ENCODE measurements at places on chromosomes 12 and 14. TPM values are rescaled to one million over a fixed set of nuclear protein-coding genes. Genes with fewer than 3 reads are reported as not detected.

GRCh38 chr14:64628940-64629408 is 75.2 kb upstream of the PLEKHG3 start:
- no peaks in the 10 kb centered on the region for H3K27me3 ChIP-seq
- no peak overlapping the region for H3K4me3 ChIP-seq
- H3K36me3 ChIP-seq: no peaks in the 10 kb centered on the region
- no peak for DNase-seq

DNA sequence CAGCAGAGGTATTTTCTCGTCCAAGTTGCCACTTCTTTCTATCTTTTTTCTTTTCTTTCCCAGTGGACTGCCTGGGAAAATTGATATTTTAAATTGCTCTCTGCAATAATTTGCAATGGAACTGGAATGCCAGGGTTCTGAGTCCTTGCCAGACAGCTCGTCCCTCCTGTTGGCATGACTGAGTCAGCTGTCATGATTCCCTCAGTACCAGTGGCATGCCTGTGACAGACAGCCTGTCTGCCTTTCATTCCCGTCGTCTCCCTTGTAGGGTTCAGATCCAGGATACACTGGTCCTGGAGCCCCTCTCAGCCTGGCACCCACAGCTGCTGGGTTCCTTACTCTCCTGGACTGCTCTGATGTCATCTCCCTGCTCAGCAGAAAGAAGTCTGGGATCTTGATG is 84.8 kb downstream of the PTPN11 start:
- no peaks in the 10 kb centered on the region for H3K27me3 ChIP-seq
- peaks cover 19% of the 10 kb centered on the region for H3K36me3 ChIP-seq
- DNase-seq: no peak
- H3K27ac ChIP-seq: no peak overlapping the region
- H3K4me3 ChIP-seq: no peak overlapping the region

- H3K36me3 ChIP-seq: no peaks in the 10 kb centered on the region
- H3K27ac ChIP-seq: no peak overlapping the region
- no peaks in the 10 kb centered on the region for H3K4me1 ChIP-seq
- no peaks in the 10 kb centered on the region for H3K27me3 ChIP-seq
Measured at GRCh38 chr12:127125607-127126259, 1141.2 kb upstream of the TMEM132C start.

DNA sequence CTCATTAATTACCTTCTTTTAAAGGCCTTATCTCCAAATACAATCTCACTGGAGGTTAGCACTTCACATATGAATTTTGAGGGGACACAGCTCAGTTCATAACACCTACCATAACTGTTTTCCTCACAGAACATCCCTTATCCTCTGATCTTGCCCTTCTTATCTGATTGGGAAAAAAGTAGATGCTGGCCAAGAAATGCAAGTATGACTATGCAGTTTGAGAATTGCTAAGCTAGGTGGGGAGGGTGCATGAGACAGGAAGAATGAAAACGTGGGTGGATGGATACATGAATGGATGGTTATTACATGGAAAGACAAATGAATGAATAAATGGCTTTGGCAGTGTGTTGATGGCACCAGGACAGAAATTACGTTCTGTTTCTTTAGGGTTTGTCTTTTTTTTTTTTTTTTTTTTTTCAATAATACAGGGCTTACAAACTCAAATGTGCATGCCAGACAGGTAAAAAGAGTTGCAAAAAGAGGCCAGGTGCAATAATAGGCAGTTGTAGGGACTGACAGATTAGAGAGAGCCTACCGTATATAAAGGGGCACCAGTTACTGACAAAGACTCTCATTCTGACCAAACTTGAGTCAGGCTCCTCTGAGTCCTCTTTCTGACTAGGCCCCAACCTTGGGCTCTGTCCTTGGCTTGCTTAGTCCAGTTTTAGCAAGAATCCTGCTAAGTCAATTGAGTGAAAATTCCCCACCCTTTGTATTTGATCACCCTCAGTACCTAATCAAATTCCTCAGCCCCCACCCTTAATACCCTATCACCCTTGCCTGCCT is 304.9 kb downstream of the ZFP36L1 start:
- peaks cover 8% of the 10 kb centered on the region for H3K4me1 ChIP-seq
- no peak overlapping the region for H3K4me3 ChIP-seq
- H3K36me3 ChIP-seq: no peaks in the 10 kb centered on the region
- H3K27me3 ChIP-seq: no peaks in the 10 kb centered on the region
- no peak for DNase-seq

DNA sequence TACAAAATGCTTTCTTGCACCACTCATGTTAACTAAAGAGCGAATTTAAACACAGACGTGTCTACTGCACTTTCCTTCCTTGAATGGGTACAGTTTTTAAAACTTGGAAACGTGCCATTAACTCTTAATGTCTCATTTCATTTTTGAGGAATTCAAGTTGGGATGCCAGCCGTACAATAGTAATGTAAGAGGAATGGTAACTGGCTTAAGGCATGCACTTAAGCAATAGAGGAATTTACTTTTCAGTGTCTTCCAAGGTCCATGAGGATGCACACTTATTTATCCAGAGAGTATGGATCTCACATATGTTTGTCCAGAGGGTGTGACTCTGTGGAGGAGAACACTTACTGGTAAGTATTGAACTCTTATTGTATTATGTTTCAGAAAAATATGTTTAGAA is 52.9 kb downstream of the PPP4R4 start:
- H3K27me3 ChIP-seq: no peaks in the 10 kb centered on the region
- DNase-seq: no peak
- no peaks in the 10 kb centered on the region for H3K4me1 ChIP-seq
- no peak overlapping the region for H3K27ac ChIP-seq

DNA sequence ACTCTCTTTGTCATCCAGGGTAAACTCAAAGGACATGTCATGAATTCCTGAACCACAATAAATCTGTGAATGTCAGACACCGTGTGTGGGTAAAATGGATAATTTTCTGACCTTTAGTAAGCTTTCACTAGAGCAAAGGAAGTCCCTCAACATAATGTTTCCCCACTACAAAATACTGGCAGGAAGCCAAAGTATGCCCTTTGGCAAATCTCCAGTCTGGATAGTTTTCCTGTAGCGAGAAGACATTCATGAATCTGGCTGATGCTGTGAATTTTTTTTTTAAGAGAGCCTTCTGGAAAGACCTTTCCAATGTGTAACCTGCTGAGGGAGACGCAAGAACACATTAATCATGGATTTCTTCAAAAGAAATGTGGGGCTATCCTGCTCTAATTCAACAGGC is 389.6 kb upstream of the DDHD1 start:
- H3K4me3 ChIP-seq: no peak overlapping the region
- H3K36me3 ChIP-seq: no peaks in the 10 kb centered on the region
- H3K27ac ChIP-seq: peak overlapping the region; percentile 30
- H3K4me1 ChIP-seq: peaks cover 43% of the 10 kb centered on the region

IFNG-AS1 gene
- polyA plus RNA-seq: not detected

LGR5 gene
- polyA plus RNA-seq: not detected

HSPA2 gene
- 5.6 TPM for polyA plus RNA-seq

SYCP3 gene
- not detected for polyA plus RNA-seq
